Retina (tissue), 1 donor: ENCODE measurements at places on chromosomes 4 and X.
A peak's percentile ranks its signal among the peaks of the same experiment; 100 is the strongest.

- no peak for DNase-seq
Measured at GRCh38 chr4:108155373-108155772, 13.4 kb downstream of the LEF1 start.

DNA sequence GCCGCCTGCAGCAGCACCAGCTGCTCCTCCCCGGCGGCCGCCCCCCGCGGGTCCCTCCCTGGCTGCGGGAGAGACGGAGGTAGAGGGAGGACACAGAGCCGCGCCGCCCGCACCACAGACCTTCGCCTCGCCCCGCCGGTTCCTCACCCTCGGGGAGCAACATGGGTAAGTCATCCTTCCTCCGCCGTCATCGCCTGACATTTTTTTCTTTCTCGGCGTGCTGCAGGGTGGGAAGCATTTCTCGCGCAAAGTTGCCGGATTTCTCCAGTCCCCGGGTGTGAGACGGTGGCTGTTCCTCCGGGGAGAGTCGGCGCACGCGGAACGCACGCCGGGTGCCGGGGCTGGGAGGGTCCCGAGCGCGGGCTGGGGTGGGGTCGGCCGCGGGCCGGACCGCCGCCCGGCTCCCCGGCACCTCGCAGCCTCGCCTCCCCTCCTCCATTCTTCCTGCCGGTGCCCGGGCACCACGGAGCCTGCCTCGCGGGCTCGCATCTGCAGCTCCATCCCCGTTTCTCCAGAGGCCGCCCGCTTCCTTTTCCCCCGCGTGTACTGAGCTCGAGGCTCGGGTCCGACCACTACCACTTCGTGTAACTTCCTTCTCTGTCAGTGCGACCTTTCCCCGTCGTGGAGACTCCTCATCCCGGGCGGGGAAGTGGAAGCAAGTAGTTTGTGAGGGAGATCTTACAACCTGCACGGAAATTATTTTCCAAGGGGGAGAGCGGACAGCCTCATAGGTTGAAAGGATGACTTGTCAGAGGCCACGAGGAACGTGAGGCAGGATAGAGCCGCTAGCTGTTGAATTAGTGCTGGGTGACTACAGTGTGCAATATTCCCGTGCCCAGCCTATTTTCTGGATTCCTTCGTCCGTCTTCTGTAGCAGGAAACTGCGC is 464 bp downstream of the RAP1GDS1 start:
- DNase-seq: peak; percentile 85

DNA sequence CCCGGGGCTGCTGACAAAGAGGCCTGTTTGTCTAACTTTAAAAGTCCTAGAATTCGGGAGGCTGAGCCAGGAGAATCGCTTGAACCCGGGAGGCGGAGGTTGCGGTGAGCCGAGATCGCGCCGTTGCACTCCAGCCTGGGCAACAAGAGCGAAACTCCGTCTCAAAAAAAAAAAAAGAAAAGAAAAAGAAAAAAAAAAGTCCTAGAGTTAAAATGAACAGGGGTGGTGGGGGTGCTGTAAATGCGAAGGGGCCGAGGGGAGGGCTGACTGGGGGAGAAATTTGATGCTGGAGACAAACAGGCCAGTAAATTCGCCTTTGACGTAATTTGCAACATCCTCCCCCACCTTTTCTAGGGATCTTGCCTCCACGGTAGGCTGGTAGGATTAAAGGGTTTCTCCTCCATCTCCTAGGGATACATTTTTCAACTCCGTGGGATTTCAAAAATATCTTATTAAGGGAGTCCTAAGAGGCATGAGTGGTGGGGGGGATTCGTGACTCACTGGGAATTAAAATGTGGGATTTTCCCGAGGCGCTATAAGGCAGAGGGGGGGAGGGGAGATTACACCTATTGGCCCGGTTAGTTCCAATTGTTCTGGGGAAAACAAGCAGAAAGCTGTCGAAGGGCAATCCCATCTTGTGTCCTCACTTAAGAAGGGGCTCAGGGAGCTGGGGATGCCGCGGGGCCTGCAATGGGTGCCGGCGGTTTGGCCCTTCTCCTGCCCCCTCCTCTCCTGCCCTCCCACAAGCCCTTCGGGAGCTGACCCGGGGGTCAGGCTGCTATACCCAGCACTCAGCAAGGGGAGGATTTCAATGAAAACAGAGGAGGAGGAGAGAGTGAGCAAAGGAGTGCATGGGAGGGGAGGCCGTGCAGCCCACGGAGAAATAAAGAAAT is 3.0 kb upstream of the BCOR start:
- DNase-seq: peak; percentile 48

DNA sequence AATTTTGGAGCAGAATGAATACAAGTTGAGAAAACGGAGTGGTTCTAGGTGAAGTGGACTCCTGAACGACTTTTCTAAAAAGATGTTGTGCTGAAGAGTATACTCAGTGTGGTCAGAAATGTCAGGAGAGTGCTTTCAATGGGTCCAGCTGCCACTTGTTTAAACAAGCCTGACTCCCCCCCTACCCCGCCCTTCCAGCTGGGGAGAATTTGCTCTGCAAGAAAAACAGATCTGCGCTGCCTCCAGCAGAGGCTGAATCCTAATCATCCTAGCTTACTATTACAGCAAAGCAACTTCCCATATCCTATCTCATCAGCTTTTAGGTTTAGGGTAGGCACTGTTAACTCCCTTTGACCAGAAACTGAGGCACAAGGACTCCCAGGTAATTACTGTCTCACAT is 1.9 kb downstream of the MAP3K15 start:
- DNase-seq: no peak

GRCh38 chrX:32155044-32155638 is 1056.2 kb downstream of the DMD start:
- peak; percentile 43 for DNase-seq

- DNase-seq: no peak
Measured at GRCh38 chr4:140157341-140157740, 3.4 kb upstream of the MAML3 start.

- DNase-seq: no peak
Measured at GRCh38 chr4:54726907-54727306, 69.2 kb downstream of the KIT start.

GRCh38 chrX:115324194-115324593 is 34.7 kb downstream of the LUZP4 start:
- no peak for DNase-seq
